ENCODE measurements at places on chromosomes 1 and 21. TPM values are rescaled to one million over a fixed set of nuclear protein-coding genes. Genes with fewer than 3 reads are reported as not detected.

GRCh38 chr1:205067031-205067430 is 17.2 kb downstream of the TMEM81 start:
- no peak for DNase-seq

DNA sequence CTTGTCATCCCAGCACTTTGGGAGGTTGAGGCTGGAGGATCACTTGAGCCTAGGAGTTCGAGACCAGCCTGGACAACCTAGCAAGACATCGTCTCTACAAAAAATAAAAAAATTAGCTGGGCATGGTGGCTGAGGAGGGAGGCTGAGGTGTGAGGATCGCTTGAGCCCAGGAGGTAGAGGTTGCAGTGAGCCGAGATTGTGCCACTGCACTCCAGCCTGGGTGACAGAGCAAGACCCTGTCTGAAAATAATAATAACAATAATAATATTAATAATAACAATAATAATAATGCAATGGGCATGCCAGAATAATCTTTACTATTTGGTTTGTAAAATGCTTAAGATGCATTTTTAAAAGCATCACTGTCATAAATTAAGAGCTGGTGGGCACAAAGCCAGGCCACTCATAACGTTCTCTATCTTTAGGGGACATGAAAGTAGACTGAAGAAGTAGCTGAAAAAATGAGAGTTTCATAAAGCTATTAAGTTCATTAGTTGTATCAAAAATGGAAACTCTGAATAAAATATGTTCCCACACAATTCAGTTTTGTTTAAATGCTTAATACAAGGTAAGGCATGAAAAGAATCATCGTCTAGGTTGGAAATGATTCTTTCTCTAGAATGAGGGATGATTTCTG is 51.6 kb upstream of the ITPKB start:
- no peak for DNase-seq

DNA sequence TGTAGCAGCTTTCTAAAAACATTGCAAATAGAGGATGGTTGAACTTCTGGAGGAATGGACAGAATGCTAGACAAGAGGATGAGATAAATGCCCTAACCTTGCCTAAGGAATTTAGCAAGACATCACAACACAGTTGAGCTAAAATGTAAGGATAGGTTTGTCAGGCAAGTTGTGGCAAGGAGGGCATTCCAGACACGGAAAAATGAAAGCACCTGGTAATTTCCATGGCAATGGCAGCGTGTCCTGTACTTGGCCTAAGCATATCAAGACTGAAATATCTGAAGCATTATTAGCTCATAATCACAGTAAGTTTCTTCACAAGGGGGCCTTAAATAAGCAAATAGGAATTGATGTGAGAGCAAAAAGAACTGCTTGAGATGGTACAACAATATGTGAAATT is 105.1 kb upstream of the USP25 start:
- no peak for DNase-seq

- DNase-seq = peak; percentile 82
Observed at GRCh38 chr1:115838431-115839028, 2.4 kb downstream of the NHLH2 start.

DNA sequence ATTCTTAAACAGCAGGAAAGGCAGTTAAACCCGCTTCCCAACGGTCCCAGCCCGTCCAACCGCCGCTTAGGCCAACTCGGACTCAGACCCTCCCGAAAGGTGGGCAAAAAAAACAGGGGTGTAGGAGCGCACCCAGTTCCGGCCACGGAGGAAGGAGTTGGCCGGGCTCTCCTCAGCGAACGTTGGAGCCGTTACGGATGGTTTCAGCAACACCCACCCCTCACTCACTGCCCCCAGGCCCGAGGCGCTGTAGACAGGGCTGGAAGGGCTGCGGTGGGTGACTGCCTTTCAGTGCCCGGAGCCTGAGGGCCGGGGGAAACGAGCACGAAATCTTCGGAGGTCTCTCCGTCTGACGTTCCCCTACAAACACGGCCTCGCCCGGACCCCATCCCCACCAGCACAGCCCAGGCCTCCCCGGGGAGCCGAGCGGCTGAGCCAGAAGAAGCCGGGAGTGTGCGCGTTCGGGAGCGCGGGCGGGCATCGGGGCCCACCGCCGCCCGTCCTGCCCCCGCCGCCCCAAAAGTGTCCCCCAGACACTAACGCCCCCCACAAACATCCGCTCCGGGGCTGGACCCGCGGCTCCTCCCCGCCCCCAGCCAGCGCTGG is 1.3 kb downstream of the KDM5B start:
- peak; percentile 80 for DNase-seq

DNA sequence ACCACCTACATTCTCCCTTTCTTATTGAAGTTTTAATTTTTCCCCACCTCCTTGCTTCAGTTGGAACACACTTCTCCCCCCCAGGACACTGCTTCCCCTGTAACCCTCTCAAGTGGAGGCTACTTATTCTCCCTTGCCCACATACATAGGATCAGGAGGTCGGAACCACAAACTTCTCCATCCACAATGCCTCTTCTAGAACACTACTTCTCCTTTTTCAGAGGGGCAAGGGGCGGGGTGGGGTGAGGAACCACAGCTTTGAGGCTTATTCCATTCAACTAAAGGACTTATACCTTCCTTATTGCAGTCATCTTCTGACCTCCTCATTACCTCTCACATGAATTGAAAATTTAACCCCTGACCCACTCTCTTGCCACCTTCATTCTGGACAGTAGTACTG is 81.3 kb downstream of the NEK7 start:
- DNase-seq = no peak

The KRTAP20-1 gene
- total RNA-seq = not detected

The DHRS3 gene
- total RNA-seq = 17.7 TPM

GRCh38 chr1:32989160-32990050 is 24.8 kb upstream of the RNF19B start:
- no peak for DNase-seq

DNA sequence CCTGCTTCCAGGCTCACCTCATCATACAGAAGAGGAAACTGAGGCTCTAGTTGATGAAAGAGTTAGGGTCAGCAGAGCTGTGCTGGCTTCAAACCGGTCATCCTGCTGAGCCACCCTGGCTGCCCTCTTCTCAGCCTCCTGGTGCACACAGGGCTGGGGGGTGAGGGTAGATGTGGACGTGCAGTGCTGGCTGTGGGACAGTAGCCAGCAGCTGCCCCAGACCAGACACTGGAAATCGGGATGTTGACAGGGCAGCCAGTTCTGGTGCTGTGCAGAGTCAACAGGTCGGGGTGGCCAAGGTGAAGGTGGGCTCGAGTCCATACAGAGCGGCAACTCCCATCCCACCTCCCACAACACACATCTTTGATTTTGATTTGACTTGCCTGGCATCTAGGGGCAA is 1.5 kb upstream of the CLCNKA start:
- DNase-seq = no peak

- DNase-seq = no peak
Observed at GRCh38 chr1:67939942-67940341, 106.7 kb upstream of the GNG12 start.

DNA sequence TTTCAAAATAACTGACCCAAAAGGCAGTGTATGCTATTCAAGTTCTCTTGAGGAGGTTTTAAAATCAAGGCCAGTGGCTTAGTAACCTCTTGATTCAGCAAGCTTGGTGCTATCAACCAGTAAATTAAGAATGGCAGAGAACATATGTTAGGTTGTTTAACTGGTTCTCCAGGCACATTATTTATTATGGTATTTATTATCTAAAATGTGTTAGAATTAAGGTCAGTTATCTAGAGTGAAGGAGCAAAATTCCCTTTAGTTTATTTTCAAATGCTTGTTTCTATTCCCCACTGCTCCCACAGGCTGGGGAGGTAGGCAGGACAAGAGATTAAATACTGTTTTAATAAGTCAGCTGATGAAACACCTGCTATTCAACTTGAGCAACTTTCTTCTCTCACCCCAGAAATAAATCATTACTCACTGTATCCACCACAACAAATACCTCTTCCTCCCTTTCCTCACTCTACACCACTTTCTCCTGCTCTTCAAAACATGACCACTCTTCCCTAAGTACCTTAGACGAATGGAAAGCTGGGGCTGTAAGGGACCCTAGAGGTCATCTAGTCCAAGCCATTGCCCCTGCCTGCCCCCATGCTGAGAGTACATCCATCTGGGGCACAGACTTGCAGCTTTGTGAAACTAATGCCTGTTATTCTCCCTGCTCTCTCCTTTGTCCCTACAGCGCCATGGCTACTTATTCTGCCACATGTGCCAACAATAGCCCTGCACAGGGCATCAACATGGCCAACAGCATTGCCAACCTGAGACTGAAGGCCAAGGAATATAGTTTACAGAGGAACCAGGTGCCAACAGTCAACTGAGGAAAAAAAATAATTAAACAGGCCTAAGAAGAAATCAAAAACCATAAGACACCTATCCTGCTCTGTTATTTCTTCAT is 71.7 kb downstream of the PRRX1 start:
- no peak for DNase-seq

The TMEM9 gene
- 249 TPM for total RNA-seq

DNA sequence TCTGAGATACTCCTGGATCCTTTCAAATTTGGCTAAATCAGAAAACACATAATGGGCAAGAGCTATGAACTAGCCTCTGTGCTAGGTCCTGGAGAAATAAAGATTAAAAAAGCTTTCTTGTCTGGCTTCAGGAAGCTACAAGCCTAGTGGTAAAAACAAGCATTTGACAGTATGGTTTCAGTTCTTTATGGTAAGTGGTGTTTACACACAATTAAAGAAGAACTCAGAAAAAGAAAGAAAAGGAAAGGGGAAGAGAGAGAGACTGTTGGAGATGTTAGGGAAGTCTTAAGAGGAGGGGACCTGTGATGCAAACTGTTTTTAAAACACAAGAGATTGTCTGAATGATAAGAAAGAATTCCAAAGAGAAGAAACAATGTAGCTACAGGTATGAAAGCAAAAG is 1.8 kb downstream of the OR10J1 start:
- DNase-seq = no peak

The SMCP gene
- not detected for total RNA-seq

- no peak for DNase-seq
Observed at GRCh38 chr1:27144920-27145661, 9.8 kb downstream of the SLC9A1 start.

The CD1E gene
- not detected for total RNA-seq

DNA sequence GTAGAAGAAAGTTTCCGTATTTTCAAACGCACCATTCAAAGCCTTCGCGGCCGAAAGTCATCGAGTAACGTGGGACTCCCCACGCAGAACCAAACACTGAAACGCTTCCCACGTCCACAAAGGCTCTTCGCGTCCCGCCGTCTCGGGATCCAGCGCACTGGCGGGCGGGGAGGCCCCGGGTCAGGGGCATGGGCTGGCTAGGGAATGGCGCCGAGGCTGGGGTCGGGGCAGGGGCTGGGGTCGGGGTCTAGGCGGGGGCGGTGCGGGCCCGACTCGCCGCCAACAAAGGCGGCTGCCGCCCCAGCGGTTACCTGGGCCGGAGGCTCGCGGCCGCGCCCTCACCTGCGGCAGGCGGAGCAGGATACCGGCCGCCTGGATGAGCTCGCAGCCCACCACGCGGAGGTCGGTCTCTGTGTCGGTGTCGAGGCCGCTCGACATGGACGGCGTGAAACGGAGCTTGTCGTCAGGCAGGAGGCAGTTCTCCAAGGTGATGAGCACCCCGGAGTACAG is 403 bp downstream of the CCNL2 start:
- DNase-seq = peak; percentile 86

The KIAA1614 gene
- 1.1 TPM for total RNA-seq

- no peak for DNase-seq
Observed at GRCh38 chr1:23211955-23212354, 5.3 kb downstream of the HTR1D start.

DNA sequence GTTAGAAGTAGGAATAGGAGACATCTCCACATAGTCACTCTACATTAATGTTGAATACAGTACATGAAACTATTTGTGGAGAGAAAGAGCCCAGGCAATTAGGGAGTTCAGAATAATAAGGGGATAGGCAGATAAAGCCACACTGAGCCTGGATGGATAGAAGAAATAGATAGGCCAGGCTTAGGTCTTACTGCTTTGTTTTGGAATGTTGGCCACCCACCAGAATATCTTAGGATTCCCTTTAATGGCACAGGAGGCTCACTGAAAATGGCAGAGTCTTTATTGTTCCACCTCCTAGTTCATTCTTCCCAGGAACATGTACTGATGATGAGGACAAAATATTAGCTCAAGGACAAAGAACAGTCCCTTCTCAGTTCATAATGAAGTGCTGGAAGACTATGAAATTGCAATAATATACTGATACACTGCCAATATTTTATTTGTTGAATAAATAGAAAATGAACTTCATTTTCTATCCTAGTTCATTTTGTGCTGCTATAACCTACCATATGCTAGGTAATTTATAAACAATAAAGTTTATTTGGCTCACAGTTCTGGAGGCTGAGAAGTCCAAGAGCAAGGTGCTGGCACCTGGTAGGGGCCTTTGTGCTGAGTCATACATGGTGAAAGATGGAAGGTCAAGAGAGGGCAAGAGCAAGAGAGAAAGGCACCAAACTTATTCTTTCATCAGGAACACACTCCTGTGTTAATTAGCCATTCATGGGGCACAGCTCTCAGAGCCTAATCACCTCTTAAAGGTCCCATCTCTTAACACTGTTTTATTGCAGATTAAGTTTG is 87.3 kb downstream of the TBX15 start:
- no peak for DNase-seq

GRCh38 chr1:153749408-153750005 is 21.7 kb downstream of the INTS3 start:
- DNase-seq = peak; percentile 90

- no peak for DNase-seq
Observed at GRCh38 chr1:45246760-45247159, 40.4 kb upstream of the ZSWIM5 start.

The AIDA gene
- 58.1 TPM for total RNA-seq

The MCOLN3 gene
- total RNA-seq = 1.5 TPM

The ZNF593OS gene
- not detected for total RNA-seq

Data from H7 (cell line).